ENCODE measurements at places on chromosomes 16 and 17.

DNA sequence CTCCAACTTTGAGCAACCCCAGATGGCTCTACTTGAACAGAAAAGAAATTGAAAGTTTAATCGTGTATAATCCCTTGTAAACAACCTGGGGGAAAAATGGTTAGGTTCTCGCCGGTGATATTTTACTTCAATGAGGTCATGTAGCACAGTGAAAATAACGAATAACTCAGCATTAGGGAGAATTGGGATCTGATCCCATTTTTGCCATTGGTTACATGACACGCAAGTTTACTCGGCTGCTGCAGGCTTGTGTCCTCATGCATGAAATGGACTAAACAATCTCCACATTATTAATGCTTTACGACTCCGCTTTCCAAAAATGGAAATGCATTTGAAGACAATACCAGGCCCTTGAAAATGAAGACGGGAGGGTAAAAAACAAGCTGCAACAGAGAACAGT, 45.5 kb upstream of the LRRC37A3 start:
- DNase-seq, result no peak

- DNase-seq, result no peak
These were observed 3.3 kb downstream of the CISD3 start for GRCh38 chr17:38733282-38733981.

DNA sequence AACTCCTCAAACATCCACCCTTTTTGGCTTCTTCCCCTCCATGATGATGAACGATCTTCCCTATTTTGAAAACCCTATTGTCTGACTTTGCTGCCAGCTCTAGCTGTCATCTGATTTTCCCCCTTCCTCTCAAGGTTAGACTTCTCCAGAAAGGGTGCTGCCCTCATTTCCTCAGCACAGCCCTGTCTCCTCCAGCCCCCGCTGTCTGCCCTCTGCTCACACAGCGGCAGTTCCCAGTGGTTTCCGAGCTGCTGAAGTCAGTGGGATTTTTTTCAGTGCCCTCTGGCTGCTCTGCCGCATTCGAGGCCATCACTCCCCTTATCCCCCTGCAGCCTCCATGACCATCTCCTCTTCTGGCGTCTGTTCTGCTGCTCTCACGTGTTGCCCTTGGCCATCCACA, 26.6 kb upstream of the C17orf107 start:
- DNase-seq, result no peak

GRCh38 chr17:66690166-66690565, 144.8 kb upstream of the CACNG5 start:
- DNase-seq, result no peak

GRCh38 chr16:86428729-86429517, 81.4 kb upstream of the FOXF1 start:
- no peak for DNase-seq

GRCh38 chr17:50423553-50424159, 2.4 kb upstream of the ACSF2 start:
- DNase-seq, result no peak

DNA sequence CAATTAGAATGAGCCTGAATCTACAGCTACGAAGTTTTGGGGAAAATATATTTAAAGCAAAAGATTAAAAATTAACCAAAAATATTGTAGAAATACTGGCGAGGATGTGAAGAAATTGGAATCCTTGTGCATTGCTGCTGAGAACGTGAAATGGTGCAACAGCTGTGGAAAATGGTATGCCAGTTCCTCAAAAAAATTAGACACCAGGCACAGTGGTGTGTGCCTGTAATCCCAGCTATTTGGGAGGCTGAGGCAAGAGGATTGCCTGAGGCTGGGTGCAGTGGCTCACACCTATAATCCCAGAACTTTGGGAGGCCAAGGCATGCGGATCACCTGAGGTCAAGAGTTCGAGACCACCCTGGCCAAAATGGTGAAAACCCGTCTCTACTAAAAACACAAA, 119.9 kb upstream of the TMEM97 start:
- no peak for DNase-seq

DNA sequence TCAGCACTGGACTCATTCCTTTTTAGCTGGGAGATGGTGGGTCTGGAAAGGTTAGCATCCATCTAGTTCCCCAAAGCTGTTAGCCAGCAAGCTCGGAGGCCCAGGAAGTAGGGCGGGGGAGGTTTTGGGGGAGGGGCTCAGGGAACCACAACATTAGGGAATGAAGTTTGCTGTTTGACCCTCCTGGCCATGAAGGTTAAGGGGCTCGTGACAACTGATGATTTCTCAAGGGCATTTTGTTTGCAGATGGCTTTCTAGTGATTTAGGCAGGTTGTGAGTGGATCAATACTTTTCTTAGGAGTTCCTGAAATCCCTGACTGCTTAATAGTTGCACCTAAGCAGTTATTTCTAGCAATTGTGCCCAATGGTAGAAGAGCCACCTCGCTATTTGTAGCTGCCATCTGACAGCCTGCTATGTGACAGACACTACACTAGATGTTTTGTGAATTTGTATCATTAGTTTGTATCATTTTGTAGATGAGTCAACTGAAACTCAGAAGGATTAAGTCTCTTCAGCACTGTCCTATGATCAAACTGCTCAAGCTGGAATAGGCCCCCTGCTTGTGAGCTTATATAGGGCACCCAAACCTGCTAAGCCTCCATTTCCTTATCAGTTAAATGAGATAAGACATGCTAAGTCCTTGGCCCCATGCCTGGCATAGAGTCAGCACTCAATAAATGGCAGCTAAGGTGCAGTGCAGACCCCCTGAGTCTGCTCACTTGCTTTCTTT, 146.4 kb downstream of the IRX3 start:
- DNase-seq, result no peak

DNA sequence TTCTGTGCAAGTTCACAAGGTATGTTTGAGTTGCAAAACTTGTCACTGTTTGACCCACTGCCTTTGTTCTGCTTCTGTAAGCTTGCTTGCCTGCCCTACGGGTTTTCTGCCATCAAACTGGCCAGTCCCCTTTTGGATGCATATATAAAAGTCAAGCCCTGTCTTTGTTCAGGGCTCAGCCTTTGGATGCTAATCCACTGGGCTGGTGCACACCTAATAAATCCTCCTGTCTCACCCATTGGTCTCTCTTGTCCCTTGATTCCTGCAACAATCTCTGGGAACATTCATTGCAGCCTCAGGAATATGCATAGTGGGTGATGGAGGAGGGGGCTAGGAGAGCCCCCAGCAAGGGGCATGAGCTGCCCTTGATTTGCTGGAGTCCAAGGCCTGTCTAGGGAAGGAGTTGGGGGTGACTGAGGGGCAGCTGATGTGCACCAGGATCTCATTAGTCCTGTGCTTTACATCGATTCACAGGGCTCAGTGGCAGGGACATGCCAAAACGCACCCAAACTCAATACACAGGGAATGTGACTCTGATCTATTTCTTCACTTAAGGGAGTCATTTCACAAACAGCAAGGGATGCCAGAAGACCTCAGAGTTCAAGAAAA, 225.4 kb upstream of the NLRP1 start:
- no peak for DNase-seq

GRCh38 chr17:57678393-57678792, 66.7 kb downstream of the CCDC182 start:
- no peak for DNase-seq

DNA sequence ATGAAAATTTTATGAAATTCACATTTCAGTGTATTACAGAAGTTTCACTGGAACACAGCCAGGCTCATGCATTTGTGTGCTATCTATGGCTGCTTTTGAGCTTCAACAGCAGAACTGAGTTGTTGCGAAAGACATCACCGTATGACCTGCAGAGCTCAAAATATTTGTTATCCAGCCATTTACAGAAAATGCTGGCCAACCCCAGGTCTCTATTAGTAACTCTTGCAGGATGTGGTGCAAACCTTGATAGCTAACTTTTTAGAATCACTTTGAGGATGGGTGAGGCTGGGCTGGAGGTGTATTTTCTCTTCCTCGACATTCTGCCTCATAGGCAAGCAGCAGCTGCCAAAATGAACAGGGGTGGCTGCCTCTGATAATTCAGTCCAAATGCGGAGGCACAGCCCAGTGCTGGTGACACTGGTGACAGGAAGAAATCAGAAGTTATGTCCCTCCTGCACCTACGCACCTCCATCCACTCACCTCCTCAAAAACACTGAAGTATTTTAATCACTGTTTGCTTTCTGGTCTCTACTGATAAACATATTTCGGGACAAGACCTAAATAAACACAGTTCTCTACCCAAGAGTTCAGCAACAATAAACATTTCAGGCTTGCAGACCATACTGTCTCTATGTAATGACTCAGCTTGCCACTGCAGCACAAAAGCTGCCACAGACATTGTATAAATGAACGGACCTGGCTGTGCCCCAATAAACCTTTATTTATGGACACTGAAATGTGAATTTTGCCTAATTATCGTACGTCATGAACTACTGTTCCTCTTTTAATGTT, 28.5 kb downstream of the ARHGAP17 start:
- no peak for DNase-seq

DNA sequence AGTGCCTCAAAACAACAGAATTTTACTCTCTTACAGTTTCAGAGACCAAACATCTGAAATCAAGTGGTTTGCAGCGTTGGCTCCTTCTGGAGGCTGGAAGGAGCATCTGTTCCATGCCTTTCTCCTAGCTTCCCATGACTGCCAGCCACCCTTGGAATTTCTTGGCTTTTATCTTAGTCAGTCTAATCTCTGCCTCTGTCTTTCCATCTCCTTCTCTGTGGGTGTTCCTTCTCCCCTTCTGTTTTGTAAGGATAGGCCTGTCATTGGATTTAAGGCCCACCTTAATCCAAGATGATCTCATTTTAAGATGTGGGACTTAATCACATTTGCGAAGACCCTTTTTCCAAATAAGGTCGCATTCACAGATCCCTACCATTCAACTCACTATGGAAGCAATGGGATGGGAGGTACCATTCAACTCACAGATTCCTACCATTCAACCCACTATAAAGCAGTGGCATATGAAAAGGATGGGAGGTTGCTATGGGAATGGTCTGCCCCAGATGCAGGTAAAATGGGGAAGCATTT, 321.8 kb downstream of the WWOX start:
- DNase-seq, result no peak

- no peak for DNase-seq
These were observed 67.2 kb downstream of the RPTOR start for GRCh38 chr17:80611816-80612215.

- DNase-seq, result no peak
These were observed 7.0 kb upstream of the CBFA2T3 start for GRCh38 chr16:88983771-88984687.

GRCh38 chr17:47225436-47225858, 16.3 kb downstream of the MYL4 start:
- DNase-seq, result no peak

DNA sequence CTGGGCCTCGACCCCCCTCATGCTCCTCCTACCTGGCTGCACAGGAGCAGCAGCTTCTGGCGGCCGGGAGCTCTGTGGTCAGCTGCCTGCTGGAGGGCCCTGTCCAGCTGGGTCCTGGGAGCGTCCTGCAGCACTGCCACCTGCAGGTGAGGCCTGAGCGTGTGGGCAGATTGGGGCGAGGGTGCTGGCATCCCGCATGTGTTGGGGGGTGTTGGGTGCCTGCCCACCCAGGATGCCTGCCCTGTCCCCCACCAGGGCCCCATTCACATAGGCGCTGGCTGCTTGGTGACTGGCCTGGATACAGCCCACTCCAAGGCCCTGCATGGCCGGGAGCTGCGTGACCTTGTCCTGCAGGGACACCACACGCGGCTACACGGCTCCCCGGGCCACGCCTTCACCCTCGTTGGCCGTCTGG, 16.5 kb downstream of the FCSK start:
- no peak for DNase-seq

GRCh38 chr16:46886764-46887523, 2.8 kb downstream of the GPT2 start:
- no peak for DNase-seq

DNA sequence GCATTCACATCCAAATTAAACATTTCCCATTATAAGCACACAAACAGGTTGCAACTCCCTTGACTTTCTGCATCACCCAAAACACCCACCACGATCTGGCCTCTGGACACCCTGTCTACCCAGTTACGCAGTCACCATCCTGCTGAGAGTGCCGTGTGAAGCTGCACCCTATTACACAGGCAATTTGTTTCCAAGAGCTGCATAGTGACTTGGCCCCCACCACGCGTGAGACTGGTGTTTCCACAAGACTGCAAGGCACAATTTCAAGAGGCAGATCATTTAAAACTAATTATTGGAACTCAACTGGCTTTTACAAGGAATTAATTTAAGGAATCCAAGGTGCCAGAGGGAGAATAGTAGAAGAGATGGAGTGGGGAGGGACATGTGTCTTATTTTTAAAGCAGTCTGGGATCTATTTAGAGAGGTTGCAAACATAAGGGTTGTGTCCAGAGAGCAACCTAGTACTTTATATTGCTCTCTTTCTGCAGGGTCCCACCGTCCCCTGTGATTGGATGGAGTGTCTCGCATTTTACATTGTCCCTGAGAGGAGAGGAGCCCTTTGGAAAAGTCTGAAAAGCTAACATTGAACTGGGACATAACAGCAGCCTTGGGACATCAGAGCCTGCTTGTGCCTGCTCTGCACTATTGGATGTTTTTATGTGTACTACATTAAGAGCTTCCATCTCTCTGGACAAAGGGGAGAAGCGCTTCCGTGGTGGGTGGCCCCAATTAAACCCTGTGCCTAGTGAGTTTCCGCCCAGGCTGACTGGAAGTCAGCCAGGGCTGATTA, 8.7 kb upstream of the ADAMTS18 start:
- no peak for DNase-seq

GRCh38 chr16:6775712-6776111, 556.9 kb upstream of the RBFOX1 start:
- no peak for DNase-seq

GRCh38 chr17:48961516-48962233, 6.7 kb downstream of the GIP start:
- DNase-seq, result no peak

DNA sequence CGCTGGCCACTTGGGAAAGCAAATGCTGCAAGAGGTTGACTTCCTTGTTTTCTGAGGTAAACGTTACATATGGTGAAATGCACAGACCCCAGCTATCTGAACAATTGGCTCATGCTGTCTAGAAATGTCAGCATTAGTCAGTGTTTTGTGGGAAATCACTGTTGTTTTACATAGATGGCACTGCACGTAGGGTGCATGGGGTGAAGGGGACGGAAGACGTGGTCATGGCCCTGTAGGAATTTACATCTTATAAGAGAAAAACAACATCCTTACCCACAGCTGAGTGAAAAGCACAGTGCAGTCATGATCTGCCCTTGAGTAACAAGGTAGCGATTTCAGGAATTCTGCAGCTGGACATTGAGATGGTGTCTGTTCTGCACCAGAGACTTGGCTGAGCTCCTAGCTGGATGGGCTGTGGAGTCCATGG, 15.2 kb downstream of the RPTOR start:
- DNase-seq, result no peak

GRCh38 chr17:19369107-19369778, 6.7 kb upstream of the B9D1 start:
- DNase-seq, result no peak

GRCh38 chr16:67942200-67942509, 1.8 kb downstream of the LCAT start:
- no peak for DNase-seq

- no peak for DNase-seq
These were observed 2.4 kb downstream of the ABCC1 start for GRCh38 chr16:15951852-15952251.

- DNase-seq, result no peak
These were observed 526 bp upstream of the MFSD6L start for GRCh38 chr17:8799570-8800212.
